IPS-NIHi11 (cell line): ENCODE measurements at places on chromosomes 11 and 22.

DNA sequence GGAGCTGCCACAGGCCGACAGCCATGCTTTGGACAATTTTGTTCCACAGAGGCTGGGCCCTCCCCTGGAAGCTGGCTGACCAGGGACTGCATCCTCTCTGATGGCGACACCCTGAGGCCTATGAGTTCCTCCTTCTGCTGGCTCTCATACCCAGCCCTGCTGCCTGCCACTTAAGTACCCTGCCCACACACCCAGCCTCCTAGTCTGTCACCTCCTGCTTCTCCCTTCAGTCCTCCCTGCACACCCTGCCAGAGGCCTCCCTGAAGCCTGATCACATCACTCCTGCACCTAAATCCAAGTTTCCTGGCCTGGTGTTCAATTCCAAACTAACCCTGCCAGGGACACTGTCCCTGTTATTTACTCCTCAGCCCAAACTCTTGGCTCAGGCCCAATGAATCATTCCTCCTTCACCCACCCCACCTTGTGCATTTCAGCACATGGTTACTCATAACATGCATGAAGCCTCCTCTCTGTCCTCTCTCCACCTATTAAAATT lies 136.7 kb upstream of the NECTIN1 start:
- DNase-seq: no peak

DNA sequence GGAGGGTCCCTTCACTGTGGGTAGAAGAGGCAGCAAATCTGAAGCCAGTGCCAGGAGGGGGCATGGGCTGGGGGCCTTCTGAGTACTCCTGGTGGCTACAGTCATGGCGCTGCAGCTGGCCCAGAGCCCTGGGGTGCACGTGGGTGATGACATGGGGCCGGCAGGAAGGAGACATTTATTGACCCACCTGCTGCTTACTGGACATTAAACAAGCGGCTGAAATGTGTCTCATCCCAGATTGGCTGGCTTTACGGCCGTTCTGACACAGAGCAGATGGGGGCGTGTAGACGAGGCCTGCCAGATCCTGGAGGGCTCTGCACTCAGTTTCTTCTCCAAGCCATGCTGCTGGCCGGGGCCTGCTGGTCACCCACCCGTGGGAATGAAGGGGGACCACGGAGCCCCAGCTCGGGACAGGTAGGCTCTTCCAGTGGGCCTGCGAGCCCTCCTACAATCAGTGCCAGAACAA lies 906.9 kb downstream of the BRD1 start:
- DNase-seq: no peak

DNA sequence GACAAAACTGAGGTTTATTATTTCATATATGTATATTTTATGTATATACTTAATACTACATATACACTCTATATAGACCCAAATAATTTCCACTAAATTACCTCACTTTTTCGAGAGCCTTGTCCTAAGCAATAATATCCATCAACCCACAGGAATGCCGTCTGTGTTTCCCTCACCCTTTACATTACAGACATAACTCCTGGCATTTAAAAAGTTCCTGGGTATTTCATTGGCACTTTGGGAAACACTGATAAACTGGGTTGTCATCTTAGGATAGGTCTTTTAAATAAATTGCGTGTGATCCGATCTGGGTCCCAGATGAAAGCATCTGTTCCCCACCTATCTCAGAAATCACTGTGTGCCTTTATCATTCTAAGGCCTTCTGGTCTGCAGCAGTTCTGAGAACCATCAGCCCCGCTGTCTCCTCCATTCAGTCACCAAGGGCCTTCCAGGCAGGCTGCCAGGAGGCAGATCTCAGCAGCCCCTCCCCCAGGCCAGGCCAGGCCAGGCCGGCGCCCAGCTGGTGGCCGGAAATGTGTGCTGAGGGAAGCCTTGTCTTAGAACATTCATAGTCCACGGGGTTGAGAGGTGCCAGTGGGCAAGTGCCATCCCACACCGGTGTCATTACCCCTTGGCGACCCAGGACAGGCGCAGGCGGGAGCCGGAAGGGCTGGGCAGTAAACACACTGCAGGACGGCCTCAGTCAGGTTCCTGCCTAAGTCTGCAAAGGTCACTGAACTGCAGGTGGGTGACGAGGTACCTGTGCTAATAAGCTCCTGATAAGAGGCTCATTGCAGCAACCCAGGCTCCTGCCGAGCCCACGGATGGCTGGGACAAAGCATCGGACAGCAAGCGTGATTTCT lies 3.3 kb downstream of the FGF19 start:
- DNase-seq: peak; percentile 81

- no peak for DNase-seq
These were observed 14.2 kb upstream of the CCDC89 start for GRCh38 chr11:85699957-85700741.

- DNase-seq: no peak
These were observed 23.8 kb downstream of the TEAD1 start for GRCh38 chr11:12698048-12698447.
